GM12892 (cell line): ENCODE measurements at places on chromosomes 5 and 9.

- DNase-seq = no peak
Observed at GRCh38 chr9:2027543-2028160, 12.5 kb downstream of the SMARCA2 start.

- DNase-seq = no peak
Observed at GRCh38 chr5:172115541-172115982, 72.5 kb downstream of the STK10 start.

DNA sequence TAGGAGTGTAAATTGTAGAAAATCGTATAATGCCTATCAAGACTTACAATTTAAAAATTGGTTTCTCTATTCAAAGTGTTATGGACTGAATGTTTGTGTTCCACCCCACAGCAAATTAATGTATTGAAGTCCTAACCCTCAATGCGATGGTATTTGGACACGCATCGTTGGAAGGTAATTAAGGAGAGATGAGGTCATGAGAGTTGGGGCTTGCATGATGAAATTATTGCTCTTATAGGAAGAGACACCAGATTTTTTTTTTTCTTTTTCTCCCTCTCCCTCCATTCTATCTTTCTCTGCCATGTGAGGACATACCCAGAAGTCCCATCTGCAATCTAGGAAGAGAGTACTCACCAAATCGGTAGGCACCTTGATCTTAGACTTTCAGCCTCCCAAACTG lies 189.2 kb downstream of the MAN2A1 start:
- no peak for DNase-seq

- no peak for DNase-seq
Observed at GRCh38 chr5:90170261-90170660, 239.3 kb downstream of the CETN3 start.

GRCh38 chr5:135234242-135234641 lies 164.8 kb downstream of the MACROH2A1 start:
- no peak for DNase-seq

GRCh38 chr9:126638571-126639132 lies 24.9 kb downstream of the LMX1B start:
- no peak for DNase-seq

GRCh38 chr5:108924457-108924961 lies 176.8 kb downstream of the FER start:
- DNase-seq = no peak

DNA sequence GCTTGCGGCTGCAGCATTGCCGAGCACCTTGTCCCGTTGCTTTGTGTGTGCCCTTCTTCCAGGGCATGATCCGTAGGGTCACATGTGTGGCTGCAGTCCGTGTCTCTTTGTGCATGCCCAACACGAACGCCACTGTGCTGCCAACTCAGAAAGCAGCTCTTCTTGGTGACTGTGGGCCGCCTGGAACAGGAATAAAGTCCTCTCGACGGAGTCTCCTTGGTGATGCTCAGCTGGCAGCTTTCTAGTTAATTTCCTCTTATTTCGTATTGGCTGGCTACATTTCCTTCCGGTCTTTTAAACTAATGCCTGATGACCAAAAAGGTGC lies 5.8 kb downstream of the EXOC3 start:
- DNase-seq = no peak

DNA sequence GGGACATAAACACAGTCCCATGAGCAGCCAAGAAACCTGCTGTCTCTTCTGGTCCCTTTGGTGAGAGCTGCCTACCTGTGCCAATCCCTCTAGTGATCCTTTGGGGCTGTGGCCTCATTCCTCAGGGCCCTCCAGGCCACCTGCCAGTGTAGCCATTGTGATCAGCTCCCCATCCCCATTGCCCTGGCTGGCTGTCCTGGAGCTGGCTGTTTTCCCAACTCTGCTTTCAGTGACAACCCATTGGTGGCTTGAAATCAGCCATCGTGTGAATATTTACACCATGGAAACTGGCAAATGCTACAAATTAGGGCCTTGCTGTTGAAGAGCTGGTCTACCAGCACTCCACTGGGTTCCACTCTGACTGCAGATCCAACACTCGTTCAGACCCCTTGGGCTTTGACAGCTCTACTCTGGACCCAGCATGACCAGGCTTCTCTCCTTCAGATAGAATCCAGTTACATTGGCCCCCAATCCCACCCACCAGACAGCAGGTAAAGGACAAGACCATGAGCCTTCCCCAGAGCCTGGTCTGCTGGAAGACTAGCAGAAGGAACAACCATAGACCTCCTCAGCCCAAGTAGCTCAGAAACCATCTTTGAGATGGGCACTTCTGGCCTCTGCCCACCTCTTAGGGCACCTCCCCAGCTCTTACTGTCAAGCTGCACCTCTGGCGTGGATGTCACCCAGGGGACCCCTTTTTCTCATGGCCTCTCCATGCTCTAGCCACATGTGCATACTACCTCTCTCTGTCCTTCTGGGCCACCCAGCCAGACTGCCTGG lies 69.2 kb upstream of the NEK6 start:
- DNase-seq = no peak

GRCh38 chr5:53288511-53288910 lies 179.0 kb upstream of the MOCS2 start:
- DNase-seq = no peak

DNA sequence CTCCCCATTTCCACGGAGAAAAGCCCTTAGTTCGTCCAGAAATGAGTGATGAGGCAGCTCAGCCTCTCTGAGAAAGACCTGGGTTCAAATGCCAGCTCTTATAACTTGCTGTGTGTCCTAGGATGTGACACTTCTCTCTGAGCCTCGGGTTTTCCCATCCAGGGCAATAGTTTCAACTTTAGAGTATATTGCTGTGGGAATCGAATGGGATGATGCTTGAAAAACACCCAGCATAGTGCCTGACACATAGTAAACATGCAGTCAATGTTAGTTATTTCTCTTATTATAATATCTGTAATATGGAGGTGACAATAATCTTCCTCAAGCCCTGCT lies 430 bp upstream of the MAPKAP1 start:
- no peak for DNase-seq

DNA sequence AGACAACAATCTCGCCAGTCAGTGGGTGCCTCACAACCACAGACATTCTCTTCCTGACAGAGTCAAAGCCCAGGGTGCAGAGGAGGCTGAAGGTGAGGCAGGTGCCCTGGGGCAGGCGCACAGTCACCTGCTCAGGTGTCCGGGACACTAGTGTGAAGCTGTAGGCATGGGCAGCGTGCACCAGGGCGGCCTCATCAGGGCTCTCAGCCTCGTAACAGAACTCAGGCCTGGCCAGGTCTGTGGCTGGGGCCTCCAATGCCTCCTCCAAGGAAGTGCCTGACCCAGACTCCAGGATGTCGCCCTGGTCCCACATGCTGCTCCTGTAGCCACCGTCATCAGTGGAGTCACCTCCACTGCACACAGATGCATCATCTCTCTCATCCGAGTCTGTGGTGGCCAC lies 198.7 kb downstream of the PTTG1 start:
- no peak for DNase-seq

DNA sequence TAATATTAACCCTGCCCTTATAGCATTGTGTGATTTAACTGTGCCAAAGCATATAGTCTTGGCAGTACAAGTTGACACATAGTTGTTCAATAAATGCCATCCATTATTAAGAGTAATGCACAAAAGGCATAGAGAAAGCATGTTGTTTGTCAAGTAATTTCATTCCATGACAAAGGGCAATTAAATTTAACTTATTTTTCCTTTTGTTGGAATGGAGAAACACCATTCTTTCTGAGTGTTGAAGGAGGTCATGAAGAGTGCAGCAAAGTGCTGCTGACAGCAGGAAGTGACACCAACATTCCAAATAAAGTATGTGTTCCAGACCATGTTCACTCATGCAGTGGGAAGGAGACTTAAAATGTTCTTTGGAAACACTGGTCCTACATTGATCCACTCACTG lies 29.1 kb downstream of the ANKDD1B start:
- DNase-seq = no peak

DNA sequence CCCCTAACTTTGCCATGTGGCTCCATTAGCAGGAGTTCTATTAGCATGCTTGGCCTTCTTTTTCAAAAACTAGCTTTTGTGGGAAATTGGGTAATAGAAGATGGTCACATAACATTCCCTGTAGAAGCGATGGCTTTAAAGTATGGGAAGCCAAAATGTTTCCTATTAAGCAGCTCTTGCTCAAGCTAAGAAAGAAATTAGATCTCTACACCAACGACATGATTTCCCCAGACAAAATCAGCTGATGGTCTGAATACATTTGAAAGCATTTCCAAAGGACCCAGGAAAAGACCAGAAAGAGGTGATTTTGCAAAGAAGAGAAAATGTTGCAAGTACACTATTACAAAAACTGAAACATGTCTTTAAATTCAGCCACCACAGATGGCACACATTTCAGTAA lies 4.8 kb upstream of the NFIL3 start:
- no peak for DNase-seq

DNA sequence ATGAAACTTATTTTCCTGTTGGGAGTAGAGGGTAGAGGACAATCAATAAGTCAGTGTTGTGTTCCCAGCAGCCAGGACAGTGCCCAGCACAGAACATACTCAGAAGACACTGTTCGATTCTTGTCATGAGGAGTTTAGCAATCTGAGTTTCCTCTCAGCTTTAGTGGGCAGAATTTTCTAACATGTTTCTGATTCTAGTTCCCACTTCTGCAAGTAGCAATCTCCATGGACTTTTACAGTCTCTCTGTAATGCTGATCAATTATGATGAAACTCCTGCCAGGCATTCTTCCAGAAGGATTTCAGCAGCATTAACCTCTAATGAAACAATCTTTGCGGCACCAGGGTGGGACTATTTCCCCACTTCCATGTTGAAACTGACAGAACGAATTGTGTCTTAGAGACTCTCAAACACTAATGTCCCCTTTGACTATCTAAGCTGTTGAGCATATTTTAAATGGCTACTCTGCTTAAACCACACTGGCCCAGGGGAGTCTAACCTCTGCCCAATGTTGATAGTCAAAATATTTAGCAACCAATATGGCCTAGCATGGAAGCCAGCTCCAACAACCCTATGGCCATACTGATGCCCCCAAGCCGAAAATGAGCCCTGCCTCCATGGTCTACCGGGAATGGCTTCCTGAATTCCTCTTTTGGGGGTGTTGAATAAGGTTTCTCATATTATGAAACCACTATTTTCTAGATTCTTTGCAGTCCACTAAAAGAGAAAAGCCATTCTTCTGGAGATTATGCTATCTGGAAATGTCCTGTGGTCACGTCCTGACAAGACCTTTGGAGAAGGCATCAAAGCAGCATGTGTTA lies 484.3 kb downstream of the BNC2 start:
- DNase-seq = no peak

- DNase-seq = no peak
Observed at GRCh38 chr5:173138707-173139106, 5.6 kb upstream of the BNIP1 start.

GRCh38 chr5:10109299-10109698 lies 140.4 kb downstream of the ATPSCKMT start:
- no peak for DNase-seq

GRCh38 chr9:94853887-94854286 lies 127.4 kb downstream of the AOPEP start:
- no peak for DNase-seq

DNA sequence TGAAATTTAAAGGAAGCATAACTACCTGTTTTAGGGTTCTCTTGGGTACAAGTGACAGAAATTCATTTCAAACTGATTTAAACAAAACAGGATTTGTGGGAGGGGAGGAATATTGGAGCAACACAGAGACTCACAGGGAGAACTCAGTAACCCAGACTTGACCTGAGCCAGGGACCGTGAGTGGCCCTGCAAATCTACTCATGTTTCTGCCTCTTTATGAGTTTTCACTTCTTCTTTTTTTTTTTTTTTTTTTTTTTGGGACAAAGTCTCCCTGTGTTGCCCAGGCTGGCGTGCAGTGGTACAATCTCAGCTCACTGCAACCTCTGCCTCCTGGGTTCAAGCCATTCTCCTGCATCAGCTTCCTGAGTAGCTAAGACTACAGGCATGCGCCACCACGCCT lies 405.6 kb upstream of the ZNF608 start:
- no peak for DNase-seq

DNA sequence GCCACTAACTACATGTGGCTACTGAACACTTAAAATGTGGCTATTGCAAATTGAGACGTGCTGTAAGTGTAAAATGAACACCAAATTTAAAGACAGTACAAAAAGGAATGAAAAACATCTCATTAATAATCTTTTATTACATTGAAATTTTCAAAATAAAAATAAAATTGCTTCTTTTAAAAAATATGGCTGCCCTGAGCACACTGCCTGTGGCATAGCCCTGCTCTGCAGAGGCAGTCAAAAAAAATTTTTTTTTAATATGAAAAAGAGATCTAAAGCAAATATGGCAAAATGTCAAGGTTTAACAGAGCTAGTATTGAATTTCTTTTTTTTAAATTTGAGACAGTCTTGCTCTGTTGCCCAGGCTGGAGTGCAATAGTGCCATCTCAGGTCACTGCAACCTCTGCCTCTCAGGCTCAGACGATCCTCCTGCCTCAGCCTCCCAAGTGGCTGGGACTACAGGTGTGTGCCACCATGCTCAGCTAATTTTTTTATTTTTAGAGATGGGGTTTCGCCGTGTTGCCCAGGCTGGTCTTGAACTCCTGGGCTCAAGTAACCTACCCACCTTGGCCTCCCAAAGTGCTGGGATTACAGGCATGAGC lies 25.6 kb downstream of the CARNMT1 start:
- DNase-seq = no peak

GRCh38 chr5:79093762-79094161 lies 17.8 kb upstream of the BHMT start:
- DNase-seq = no peak

DNA sequence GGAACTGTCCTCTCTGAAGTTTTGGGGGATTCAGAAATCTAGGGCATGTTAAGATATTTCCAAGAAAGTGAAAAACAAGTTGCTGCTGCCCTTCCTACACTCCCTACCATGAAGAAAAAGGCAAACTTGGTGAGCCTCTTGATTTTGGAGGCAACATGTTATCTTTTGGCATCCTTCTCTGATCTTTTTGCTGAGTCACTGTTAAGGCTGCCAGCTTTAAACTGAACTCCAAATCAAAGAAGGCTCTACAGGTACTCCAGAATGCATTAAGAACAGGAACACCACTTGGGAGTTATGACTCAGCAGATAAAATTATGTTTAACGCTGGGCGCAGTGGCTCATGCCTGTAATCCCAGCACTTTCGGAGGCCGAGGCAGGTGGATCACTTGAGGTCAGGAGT lies 24.0 kb downstream of the PCDHB15 start:
- no peak for DNase-seq

GRCh38 chr9:104817437-104817836 lies 53.5 kb downstream of the NIPSNAP3B start:
- DNase-seq = no peak

GRCh38 chr5:40381676-40382363 lies 297.9 kb upstream of the PTGER4 start:
- DNase-seq = no peak

DNA sequence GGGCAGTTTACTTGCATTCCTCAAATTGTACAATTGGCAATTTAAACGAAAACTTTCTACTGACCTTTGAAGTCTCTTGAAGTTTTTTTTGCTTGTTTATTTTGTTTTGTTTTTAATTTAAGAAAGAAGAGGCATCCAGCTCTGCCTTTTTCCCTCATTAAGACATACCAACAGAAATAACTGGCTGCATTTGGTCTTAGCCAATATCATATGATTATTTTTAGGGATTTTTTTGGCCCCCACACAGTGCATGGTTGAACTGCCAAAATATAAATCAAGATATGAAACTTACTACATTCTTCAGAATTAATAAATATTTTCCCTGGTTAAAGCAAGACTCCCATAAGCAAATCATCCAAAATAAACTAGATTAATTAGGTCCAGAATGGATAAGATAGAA lies 79.4 kb downstream of the ALDH1A1 start:
- no peak for DNase-seq

GRCh38 chr5:107875833-107876232 lies 205.1 kb upstream of the EFNA5 start:
- DNase-seq = no peak

- no peak for DNase-seq
Observed at GRCh38 chr5:72241346-72242003, 78.6 kb downstream of the MRPS27 start.

GRCh38 chr5:151127926-151128325 lies 29.7 kb downstream of the ANXA6 start:
- DNase-seq = no peak
